ENCODE measurements at places on chromosomes 12 and 14. TPM values are rescaled to one million over a fixed set of nuclear protein-coding genes. Genes with fewer than 3 reads are reported as not detected.

- DNase-seq: no peak
These were observed 340.2 kb downstream of the LRIG3 start for GRCh38 chr12:58580095-58580494.

DNA sequence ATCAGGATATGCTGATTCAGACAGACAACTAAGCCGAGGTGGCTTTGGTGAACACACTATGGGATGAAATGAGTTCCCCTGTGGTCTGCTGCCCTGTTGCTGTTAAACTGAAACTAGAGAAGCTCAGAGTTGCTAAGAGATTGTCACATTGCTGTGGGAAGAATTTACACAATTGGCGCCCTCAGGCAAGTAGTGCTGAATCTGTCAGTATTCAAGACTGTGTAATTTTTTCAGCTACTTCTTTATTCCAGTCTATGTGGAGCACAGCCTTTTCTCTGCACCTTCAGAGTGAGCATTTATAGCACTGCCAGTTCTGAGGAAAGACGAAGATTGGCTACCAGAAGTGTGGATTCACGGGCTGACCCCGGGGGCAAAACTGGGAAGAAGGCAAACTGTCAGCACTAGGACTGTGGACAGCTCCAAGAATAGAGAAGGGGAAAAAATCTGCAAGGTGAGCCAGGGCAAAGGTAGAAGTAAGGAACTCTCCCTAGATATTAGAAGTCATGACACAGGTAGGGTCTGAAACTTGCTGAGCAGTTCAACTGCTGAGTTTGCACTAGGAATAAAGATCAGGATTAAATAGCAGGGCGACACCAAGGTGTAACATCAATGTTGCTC is 218.8 kb upstream of the TMPO start:
- peak; percentile 40 for DNase-seq

DNA sequence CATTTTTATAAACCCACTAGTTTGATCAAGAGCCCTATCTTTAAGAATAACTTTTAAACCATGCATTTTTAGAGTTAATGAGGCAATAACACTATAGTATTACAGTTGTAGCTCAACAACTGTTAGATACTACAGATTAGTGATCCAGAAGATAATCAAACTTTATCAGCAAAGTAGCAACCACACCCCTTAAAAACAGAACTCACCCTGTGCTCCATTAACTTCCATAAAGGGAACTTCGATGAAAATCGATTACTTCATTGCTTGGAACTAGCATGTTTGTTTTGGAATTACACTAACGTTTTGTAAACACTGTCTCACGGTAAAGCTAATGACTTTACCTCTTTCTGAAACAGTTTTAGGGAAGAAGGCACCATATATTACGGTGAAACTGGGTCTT is 1.4 kb downstream of the SGPP1 start:
- no peak for DNase-seq

DNA sequence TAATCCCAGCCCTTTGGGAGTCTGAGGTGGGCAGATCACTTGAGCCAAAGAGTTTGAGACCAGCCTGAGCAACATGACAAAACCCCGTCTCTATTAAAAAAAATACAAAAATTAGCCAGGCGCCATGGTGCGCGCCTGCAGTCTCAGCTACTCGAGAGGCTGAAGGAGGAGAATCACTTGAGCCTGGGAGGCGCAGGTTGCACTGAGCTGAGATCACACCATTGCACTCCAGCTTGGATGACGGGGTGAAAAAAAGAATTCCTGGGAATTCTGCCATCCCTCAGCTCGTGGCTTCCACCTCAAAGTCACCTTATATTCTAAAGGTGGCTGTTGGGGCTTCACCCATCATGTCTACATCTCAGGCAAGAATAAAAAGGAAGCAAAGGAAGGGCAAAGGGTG is 12.9 kb downstream of the BCL2L14 start:
- DNase-seq: no peak

OR6C76 gene
- total RNA-seq: not detected

DTX1 gene
- 1.6 TPM for total RNA-seq

DNA sequence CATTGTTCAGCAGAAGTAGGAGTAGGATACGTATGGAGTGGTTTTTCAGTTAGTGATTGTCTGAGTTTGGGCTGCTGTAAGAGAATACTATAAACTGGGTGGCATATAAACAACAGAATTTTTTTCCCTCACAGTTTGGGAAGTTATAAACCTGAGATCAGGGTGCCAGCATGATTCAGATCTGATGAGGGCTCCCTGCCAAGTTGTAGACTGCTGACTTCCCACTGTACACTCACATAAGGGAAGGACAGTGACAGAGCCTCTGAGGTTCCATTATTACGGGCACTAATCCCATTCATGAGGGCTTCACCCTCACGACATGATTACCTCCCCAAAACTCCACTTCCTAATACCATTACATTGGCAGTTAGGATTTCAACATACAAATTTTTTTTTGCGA is 50.7 kb downstream of the ACSM4 start:
- DNase-seq: no peak

DNA sequence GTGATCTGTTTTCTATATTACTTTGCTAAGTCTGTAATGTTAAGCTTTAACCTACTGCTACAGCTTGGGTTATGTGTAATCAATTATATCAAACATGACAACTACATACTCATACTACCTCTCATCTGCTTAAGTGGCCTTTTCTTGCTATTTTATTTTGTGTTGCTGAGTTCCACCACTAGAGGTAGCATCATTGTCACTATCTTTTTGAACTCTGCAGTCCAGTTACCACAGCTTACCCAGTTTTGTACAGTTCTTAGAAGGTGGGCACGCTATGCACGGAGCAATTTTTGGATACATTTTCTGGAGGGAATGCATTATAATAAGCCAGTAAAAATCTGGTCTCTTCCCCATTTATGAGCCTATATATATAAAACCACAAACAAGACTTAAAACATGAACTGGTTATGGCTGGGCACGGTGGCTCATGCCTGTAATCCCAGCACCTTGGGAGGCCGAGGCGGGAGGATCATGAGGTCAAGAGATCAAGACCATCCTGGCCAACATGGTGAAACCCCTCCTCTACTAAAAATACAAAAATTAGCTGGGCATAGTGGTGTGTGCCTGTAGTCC is 48.5 kb downstream of the SAV1 start:
- no peak for DNase-seq

- no peak for DNase-seq
These were observed 875 bp downstream of the HSPA2 start for GRCh38 chr14:64541261-64541971.

- DNase-seq: no peak
These were observed 78.8 kb downstream of the KCNMB4 start for GRCh38 chr12:70444903-70445302.

DNA sequence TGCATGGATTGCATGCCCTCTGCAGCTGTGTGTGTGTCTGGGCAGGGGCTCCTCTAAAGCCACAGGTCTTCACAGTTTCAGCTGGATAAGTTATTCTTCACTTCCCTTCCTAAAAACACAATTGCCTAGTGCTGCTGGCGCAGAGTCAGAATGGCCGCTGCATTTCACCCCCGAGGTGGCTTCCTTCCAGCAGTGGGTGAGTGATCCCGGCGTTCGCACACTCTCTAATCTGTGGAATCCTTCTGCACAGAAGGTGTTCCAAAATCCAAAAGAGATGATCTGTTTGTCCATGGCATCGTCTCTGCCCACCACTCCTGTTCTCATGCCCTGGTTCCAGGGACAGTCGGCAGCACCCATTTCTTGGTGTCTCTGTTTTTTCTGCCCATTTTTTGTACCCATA is 340.7 kb downstream of the DPF3 start:
- DNase-seq: no peak

DNA sequence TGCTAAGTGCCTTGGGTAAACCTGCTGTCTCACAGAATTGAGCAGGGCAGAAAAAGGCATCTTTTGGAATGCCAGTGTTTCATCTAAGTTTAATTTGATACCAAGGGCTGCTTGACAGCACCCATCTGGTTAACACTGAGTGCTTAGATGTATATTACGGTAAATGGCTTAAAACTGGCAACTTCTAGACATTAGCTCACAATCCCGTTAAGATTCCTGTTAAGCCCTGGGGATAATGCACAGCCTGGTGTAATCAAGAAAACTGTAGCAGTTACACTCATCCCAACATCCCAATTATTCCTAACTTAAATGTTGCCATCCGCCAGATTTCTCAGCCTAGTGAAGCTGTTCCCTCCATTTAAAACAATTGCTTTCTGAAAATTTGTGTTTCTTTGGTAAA is 29.9 kb downstream of the PPFIBP1 start:
- no peak for DNase-seq

PLEKHG7 gene
- total RNA-seq: not detected

GRCh38 chr12:113700943-113701342 is 229.3 kb upstream of the LHX5 start:
- no peak for DNase-seq

DNA sequence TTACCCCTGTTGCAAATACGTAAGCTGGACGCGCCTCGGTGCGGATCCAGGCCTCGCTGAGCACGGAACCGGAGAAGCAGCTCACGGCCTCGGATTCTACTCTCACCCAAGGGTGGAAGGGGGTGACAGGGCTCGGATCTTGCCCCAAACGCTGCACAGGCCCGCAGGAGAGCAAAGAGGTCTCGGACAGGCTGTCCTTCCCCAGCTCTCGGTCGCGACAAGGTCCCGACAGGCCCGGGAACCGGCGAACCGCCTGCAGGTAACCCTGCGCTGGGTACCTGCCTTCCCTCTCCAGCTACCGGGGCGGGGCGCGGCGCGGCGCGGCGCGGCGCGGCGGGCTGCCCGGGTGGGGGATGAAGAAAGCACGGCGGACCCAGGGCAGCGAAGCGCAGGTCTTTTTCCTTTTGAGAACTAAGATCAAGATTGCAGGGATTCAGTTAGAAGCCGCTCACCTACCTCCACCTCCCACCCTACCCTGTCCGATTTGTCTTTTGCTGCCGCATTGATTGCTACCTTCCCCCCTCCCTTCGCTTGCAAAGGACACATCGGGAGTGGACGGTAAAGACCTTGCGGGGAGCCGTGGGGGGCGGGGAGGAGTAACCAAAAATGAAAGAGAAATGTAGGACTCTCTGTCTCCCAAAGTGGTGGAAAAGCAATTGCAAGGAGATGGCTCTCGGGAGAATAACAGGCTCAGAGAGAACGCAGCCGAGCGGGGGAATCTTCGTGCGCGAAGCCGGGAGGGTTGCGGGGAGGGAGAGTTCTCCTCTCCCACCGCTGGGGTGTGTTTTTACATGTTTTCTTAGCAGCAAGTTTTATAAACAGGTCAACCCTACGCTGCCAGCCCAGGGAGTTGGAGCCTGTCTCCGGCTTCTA is 8.4 kb upstream of the TBX3 start:
- DNase-seq: no peak

DNA sequence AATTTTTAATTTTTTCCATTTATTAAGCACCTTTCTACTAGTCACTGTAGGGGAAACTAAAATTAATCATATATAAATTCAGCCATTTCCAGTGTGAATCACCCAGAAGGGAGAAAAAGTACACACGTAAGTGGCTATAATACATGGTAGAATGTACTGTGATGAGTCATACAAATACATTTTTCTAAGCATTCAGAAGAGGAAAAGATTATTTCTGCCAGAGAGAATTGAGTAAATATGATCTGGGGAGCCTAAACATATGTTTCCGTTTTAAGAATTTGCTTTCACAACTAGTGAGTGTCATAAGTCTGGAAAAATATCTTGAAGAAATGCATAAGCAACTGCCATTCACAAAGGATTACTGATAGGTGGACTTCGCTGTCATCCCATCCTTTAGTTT is 102.8 kb downstream of the TGFB3 start:
- DNase-seq: no peak

DNA sequence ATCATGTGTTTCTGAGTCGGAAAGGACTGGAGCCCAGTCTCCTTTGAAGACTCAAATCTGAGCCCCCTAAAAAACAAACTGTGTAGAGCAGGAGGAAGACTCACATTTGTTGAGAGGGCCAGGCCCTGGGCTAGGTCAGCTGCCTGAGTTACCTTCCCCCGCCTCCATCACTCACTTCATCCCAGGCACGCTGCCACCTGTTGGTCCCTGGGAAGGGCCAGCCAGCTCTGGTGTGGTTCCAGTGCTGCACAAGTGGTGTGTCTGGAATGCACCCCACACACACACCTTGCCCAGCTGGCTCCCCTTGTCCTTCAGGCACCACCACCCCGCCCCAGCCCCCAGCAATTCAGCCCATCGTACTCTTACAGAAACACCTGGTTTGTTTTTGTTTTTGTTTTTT is 9.0 kb downstream of the MVK start:
- no peak for DNase-seq

DNA sequence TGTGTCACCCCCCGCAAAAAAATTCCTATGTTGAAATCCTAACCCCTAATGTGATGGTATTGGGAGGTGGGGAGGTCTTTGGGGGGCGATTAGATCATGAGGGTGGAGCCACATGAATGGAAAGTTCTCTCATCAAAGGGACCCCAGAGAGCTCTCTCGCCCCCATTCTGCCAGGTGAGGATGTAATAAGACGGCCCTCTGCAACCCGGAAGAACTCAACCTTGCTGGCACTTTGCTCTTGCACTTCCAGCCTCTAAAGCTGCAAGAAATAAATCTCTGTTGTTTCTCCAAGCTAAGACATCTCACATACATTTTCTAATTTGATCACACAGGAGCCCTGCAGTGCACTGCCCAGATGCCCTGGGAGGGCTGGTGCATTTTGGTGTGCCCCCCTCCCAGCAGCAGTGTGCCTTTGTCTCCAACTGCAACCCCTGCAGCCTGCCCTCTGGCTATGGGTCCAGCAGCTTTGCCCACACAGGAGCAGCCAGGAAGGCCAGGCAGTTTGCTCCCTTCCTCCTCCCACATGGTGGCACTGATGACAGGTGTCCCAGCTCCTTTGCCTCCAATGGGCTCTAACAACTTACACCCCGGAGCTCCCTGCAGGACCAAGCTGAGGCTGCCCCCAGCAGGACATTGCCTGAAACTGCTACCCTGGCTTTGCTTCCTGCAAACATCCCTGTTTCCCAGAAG is 59.3 kb downstream of the C14orf132 start:
- DNase-seq: no peak

- DNase-seq: no peak
These were observed 27.8 kb upstream of the ABCD2 start for GRCh38 chr12:39647383-39647782.

DNA sequence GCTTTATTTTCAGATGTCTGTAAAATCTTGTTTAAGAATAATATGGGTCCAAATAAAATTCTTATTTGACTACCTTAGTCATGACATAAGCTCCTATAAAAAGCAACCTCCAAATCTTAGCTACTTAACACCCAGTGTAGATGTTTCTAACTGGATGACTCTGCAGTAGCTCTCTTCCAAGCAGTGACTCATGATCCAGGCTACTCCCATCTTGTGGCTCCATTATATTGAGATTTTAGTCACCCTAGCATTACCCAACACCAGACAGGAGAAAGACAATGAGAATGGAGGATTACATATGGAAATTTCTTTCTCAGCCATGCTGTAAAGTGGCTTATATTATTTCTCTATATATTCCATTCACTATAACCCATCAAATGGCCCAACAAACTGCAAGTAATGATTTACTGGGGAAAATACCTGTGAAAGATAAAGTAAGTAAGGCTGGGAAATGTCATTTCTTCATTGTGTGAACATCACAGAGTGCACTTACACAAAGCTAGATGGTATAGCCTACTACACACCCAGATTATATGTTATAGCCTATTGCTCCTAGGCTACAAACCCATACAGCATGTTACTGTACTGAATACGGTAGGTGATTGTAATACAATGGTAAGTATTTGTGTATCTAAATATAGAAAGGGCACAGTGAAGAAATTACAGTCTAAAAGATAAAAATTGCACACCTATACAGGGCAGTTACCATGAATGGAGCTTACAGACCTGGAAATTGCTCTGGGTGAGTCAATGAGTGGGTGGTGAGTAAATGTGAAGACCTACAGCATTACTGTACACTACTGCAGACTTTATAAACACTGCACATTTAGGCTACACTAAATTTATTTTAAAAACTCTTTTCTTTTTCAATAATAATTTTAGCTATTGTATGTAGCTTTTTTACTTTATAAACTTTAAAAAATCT is 163.2 kb downstream of the DYRK2 start:
- DNase-seq: no peak
